ENCODE measurements at places on chromosomes 6 and 20.
A peak's percentile ranks its signal among the peaks of the same experiment; 100 is the strongest.

- no peak for DNase-seq
Observed at GRCh38 chr6:84645563-84646266, 118.7 kb downstream of the TBX18 start.

GRCh38 chr20:9627219-9627618, 112.8 kb downstream of the LAMP5 start:
- DNase-seq, result no peak

GRCh38 chr6:134826889-134827737, 122.8 kb downstream of the ALDH8A1 start:
- DNase-seq, result no peak

GRCh38 chr6:21208796-21209186, 384.8 kb upstream of the SOX4 start:
- DNase-seq, result no peak

DNA sequence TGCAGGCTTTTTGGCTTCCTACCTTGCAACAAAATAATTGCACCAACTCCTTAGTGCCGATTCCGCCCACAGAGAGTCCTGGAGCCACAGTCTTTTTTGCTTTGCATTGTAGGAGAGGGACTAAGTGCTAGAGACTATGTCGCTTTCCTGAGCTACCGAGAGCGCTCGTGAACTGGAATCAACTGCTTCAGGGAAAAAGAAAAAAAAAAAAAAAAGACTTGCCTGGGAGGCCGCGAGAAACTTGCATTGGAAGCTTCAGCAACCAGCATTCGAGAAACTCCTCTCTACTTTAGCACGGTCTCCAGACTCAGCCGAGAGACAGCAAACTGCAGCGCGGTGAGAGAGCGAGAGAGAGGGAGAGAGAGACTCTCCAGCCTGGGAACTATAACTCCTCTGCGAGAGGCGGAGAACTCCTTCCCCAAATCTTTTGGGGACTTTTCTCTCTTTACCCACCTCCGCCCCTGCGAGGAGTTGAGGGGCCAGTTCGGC, 420 bp downstream of the SOX4 start:
- DNase-seq, result peak; percentile 45

DNA sequence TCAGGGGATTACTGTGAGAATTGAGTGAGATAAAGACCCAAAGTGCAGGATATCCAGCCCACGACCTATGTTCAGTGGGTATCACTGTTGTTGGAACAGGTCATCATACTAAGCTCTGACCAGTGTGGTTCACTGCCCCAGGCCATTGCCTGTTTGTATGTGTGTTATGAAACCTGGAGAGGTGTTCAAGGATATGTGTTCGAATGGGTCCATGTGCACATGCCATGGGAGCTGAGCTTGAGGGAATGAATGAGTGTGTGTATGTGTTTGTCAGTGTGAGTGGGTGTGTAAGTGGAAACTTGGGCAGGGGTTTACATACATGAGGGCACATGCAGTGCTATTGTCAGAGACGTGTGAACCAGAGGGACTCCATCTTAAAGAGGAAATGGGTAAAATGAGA, 17.7 kb upstream of the AHCY start:
- DNase-seq, result no peak

DNA sequence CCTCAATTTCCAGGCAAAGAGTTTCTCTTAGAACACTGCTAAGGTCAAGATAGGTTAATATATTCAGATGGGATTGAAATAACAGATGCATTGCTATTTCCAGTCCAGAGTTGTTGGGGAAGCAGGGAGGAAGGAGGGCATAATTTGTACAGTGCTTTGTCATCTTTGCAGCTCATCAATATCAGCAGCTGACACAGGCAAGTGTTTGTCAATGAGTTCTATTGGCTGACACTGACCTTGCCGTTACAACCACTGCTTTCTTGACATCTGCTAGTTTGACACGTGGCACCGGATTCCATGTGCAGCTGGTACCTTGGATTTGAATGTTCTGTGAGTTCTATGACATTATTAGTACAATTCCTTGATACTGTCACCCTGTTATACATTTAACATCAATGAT, 28.0 kb upstream of the MLIP start:
- DNase-seq, result no peak

- no peak for DNase-seq
Observed at GRCh38 chr6:12313306-12313991, 23.3 kb downstream of the EDN1 start.

DNA sequence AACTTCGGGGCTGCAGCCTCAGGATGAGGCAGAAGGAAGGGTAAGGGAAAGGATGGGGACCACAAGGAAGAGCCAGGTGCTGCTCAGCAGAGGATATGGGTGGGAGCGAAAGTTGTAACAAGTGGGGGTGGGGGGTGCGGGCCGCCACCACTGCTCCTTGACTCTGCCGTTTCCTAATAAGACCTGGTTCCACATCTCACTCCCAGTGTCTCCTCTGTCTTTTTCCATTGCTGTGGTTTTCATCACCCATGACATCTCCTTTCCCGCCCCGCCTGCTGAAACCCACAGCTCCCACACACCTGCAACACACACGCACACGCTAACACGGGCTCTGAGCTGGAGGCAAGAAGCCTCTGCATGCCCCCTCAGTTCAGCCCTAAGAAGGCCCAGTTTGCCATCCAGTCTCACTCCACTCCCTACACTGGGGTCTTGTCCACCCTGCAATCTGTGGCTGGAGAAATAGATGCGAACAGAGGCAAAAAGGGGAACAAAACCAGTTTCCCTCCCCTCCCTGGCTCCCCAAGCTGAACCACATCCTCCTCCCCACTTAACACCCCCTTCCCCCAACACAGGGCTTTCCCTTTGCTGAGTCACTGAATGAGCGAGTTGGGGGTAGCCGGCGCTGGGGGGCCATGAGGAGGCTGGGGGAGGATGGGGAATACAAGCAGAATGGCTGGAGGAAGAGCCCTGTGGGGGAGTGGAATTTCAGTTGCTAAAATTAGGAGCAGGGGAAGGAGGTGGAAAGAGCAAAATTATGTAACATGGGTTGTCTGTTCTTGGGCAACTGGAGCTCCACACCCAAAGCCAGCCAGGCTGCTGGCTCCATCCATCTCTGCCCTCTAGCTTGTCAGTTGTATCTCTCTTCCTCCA, 11.5 kb downstream of the NFKBIL1 start:
- no peak for DNase-seq

GRCh38 chr20:64009811-64010387, 26.1 kb upstream of the C20orf204 start:
- DNase-seq, result no peak

DNA sequence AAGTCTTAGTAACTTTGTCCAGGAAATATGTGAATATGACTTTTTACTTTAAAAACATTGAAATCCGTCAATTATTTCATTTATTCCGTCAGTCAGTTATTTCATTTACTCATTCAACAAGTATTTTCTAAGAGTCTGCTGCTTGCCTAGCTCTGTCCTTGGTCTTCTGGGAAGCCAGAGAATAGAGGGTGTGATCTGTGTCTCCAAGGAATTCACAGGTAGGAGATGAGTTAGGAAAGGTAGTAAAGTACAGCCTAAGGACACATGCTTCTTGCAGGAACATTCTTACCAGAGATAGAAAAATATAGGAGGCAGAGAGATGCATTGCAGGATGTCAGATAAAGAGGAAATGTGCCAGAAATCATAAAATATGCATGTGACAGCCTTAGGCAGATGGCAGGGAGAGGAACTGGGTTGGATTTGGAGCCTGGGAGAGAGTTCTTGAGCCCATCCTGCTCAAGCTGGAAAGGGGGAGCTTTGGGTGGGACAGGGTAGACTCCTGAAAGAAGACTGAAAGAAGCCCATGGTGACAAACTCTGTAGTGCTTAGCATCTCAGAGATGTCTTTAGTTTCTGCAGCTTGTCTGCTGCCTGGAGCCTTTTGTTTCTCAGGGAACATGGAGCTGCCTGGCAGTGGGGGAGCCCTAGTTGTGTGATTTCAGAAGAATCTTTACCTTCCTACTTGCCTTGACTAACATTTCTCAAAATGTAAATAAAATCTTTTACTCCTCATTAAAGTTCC, 3.5 kb downstream of the SH3BGRL2 start:
- DNase-seq, result no peak

GRCh38 chr20:61391812-61392520, 139.9 kb downstream of the CDH4 start:
- no peak for DNase-seq

DNA sequence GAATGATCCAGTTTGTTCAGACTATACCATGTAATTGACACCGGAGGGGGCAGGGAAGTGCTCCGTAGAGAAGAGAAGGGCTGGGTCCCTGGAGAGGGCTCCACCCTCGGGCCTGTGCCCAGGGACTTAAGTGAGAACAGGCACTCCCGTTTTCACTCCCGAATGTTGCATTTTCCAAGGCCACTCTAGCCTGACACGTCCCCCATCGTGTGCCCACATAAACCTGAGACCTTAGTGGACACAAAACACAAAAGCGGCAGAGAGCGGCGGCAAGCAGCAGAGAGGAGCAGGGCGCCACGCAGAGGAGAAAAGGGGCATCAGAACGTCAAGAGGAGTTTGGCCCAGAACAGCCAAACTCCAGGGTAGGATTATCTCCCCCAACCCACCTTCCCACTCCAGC, 1405.1 kb downstream of the GRIK2 start:
- DNase-seq, result no peak

DNA sequence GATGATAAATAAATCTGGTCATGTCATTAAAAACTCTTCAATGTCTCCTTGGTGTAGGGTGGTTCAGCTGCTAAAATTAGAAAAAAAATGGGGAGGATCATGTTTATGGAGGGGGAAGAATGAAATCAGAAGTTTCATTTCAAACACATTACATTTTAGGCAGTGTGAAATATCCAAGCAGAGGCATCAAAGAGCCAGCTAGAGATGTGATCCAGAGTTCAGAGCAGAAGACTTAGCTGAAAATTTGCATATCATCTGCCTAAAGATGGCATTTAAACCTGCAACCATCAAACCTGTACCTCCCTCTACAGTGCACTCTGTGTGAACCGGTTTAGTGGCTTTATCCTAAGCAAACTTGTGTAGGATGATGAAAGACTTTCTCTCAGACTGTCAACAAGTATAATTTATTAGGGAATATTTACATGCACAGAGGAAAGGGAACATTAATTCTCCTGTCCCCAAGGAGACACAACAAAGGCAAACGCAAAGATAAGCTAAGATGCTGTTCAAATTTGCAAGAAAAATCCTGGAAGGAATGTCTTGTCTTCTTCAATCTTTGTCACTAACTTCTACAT, 84.8 kb upstream of the PLEKHG1 start:
- DNase-seq, result no peak

- DNase-seq, result no peak
Observed at GRCh38 chr20:576156-576555, 32.6 kb upstream of the CSNK2A1 start.

DNA sequence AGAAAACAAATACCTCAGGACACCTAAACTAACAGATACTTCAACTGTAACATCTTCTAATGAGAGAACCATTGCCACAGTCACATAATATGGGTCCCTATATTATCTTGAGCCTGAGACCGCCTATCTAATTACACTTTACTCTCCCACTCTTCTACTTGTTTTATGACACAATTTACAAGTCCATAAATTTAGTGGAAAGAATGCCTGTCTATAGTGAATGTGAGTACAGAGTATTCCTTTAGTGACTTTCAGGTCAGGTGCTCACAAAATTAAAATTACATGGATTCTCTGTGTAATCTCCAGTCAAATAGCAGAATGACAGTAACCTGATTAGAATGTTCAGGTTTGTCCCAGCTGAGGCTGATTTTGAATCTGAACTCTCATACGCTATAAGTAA, 624.1 kb downstream of the PKHD1 start:
- no peak for DNase-seq

Measured in mesothelial cell of epicardium (in vitro differentiated cells).